ENCODE measurements at places on chromosomes 2 and 18.

DNA sequence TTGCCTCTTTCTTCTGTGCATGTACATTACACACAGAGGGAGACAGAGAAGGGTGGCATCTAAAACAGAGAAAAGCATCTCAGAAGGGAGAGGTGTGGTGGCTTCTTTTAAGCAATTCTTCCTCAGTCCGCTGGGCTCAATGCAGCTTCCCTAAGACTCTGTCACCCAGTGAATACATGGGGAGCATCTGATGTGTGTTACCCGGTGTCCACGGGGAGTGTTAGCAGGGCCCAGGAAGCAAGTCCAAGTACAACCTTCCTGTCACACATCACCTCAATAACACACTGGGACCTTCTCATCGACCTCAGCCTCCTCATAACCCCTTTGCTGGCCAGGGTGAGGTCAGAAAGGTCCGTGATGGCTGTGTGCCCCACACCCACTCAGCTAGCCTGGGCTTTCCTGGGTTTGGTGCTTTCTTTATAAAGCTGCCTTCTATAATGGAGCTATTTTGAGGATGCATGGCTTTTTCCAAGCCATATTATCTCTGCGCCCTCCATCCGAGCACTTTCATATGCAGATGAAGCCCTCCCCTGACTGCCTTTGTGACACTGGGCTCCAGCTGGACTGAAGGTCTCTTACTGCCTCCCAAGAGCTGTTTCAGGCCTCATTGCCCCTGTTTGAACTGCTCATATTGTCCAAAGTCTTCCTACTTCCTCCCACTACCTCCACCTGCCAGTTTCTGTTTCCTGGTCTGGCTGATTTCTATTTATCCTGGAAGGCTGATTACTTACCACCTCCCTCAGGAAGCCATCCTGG lies 21.4 kb downstream of the TNFRSF11A start:
- H3K27ac ChIP-seq, result no peak overlapping the region
- no peak for DNase-seq
- H3K4me3 ChIP-seq, result no peak overlapping the region
- H3K27me3 ChIP-seq, result peaks cover 4% of the 10 kb centered on the region
- no peaks in the 10 kb centered on the region for H3K4me1 ChIP-seq

GRCh38 chr2:190980630-190981209 lies 33.3 kb downstream of the STAT1 start:
- no peak for DNase-seq
- no peak overlapping the region for H3K4me3 ChIP-seq
- peaks cover 87% of the 10 kb centered on the region for H3K36me3 ChIP-seq
- no peaks in the 10 kb centered on the region for H3K27me3 ChIP-seq
- peaks cover 72% of the 10 kb centered on the region for H3K4me1 ChIP-seq

GRCh38 chr2:152126664-152127063 lies 27.8 kb upstream of the CACNB4 start:
- DNase-seq, result no peak
- peaks cover 1% of the 10 kb centered on the region for H3K4me1 ChIP-seq
- H3K27me3 ChIP-seq, result no peaks in the 10 kb centered on the region
- H3K27ac ChIP-seq, result no peak overlapping the region
- no peak overlapping the region for H3K4me3 ChIP-seq

- peaks cover 5% of the 10 kb centered on the region for H3K4me1 ChIP-seq
- no peak overlapping the region for H3K4me3 ChIP-seq
- no peaks in the 10 kb centered on the region for H3K27me3 ChIP-seq
- H3K27ac ChIP-seq, result no peak overlapping the region
- no peak for DNase-seq
Observed at GRCh38 chr2:238104691-238105371, 4.7 kb downstream of the ESPNL start.

- no peak for DNase-seq
- no peaks in the 10 kb centered on the region for H3K36me3 ChIP-seq
- H3K4me3 ChIP-seq, result no peak overlapping the region
- no peaks in the 10 kb centered on the region for H3K4me1 ChIP-seq
- H3K27me3 ChIP-seq, result no peaks in the 10 kb centered on the region
Observed at GRCh38 chr2:146786396-146786795, 1058.4 kb upstream of the ACVR2A start.

DNA sequence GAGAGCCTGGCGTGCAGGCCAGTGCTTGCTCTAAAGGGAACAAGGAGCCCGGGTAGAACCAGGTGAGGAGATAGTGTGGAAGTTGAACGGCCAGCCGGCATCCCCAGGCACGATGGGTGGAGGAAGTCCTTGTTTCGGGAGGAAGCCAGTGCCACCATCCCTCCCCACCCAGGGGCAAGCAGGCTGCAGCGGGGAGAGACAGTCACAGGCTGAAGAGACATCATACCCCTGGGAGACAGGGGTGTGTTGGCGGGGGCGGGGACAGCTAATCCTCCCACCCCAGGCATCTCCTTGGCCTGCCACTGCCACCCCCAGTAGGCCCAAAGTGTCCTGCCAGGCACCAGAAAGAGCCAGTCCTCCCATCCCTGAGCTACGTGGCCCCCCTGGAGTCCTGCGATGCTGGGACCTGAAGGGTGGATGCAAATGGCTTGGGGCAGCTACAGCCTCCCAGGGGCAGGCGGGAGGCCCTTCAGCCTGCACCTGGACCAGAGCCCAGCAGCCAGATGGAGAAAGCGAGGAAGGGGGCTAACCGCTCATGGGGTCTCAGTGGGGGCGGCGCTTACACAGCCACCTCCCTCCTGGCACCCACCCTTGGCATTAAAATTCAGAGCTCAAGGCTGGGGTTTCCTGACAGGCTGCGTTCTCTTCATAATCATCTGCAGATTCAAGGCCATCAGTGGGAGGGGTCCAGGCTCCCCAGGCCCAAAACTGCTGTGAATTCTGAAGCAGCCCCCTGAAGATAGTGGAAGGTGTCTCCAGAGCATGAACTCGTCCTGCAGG lies 14.8 kb upstream of the GPR55 start:
- H3K4me1 ChIP-seq, result peaks cover 21% of the 10 kb centered on the region
- H3K27ac ChIP-seq, result no peak overlapping the region
- DNase-seq, result no peak
- H3K36me3 ChIP-seq, result peaks cover 11% of the 10 kb centered on the region

- DNase-seq, result peak; percentile 22
- H3K27ac ChIP-seq, result peak overlapping the region; percentile 38
- peaks cover 33% of the 10 kb centered on the region for H3K36me3 ChIP-seq
- no peak overlapping the region for H3K4me3 ChIP-seq
Observed at GRCh38 chr18:79438898-79439627, 43.3 kb downstream of the NFATC1 start.

DNA sequence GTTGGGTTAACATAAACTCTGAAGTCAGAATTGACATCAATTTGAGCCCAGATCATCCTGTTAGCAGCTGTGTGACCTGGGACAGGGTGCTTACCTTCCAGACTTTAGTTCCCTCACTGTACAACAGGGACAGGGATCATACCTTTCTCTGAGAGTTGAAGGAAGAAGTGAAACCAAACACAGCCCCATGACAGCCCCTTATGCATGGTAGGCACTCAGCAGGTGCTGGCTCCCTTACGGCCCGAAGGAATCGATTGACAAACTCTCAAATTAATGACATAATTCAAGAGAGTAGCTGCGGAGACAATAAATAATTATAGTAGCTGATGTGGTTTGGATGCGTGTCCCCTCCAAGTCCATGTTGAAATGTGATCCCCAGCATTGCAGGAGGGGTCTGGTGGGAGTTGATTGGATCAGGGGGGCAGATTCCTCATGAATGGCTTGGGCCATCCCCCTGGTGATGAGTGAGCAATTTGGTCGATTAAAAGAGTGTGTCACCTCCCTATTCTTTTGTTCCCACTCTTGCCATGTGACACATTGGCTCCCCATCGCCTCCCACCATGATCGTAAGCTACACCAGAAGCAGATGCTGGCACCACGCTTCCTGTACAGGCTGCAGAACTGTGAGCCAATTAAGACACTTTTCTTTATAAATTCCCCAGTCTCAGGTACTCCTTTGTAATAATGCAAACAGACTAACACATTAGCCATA lies 72.4 kb downstream of the ODC1 start:
- peaks cover 79% of the 10 kb centered on the region for H3K4me1 ChIP-seq
- H3K27me3 ChIP-seq, result no peaks in the 10 kb centered on the region
- DNase-seq, result no peak
- peak overlapping the region; percentile 73 for H3K27ac ChIP-seq
- H3K36me3 ChIP-seq, result peaks cover 14% of the 10 kb centered on the region
